ENCODE measurements at places on chromosomes 2 and 18. TPM values are rescaled to one million over a fixed set of nuclear protein-coding genes. Genes with fewer than 3 reads are reported as not detected.

DNA sequence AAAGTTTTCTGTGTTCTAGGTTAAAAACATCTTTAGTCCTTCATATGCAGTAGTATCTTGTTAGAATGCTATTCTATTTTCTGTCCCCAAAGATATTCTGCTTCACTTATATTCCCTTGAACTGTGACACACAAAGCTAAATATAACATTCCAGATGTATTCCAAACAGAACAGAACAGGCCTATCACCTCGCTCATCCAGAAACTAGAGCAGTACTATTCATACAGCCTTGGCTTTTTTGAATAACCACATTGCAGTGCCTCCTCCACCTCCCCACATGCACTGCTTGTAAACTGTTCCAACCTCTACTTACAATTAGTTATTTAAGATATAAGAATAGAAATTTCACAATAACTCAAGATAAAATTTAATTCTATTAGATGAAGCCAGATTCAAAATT lies 196.8 kb downstream of the EXOC6B start:
- DNase-seq: no peak

Gene CMPK2
- 18.1 TPM for polyA plus RNA-seq

DNA sequence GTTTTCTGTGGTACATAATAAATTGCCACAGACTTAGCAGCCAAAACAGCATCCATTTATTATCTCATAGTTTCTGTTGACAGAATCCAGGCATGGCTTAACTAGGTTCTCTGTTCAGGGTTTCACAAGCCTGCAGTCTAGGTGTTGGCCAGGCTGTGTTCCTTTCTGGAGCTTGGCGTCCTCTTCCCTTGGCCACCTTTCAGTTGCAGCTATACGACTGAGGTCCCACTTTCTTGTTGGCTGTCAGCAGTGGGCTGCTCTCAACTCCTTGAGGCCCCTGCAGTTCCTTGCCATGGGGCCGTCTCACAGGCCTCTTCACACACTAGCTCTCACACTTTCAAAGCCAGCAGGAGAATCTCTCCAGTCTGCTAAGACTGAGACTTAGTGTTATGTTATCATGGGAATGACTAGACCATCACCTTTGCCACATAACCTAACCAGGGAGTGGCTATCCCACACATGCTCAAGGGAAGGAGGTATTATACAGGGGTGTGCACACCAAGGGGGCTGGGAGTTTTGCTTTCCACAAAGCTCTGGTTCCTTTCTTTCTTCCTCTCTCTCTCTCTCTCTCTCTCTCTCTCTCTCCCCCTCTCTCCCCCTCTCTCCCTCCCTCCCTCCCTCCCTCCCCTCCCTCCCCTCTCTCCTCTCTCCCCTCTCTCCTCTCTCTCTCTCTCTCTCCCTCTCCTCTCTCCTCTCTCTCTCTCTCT lies 15.8 kb downstream of the RIOK3 start:
- DNase-seq: no peak

Gene CXCR4
- polyA plus RNA-seq: 391 TPM

DNA sequence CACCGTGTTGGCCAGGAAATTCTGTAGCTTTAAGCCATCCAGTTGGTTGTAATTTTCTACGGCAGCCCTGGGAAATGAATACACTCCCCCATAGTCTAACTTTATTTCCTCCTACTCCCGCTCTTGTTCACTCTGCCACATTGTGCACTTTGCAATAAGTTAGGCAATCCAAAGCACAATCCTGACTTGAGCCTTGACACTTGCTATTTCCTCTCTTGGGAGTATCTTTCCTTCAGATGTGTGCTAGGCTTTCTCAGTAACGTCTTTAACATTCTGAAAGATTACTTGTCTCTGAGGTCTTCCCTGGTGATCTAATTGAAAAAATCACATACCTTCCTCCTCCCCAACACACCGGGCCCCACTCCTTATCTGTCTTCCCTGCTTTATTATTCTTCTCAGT lies 65.9 kb upstream of the RAB27B start:
- DNase-seq: no peak

GRCh38 chr18:12975488-12975887 lies 15.7 kb upstream of the CEP192 start:
- DNase-seq: no peak

DNA sequence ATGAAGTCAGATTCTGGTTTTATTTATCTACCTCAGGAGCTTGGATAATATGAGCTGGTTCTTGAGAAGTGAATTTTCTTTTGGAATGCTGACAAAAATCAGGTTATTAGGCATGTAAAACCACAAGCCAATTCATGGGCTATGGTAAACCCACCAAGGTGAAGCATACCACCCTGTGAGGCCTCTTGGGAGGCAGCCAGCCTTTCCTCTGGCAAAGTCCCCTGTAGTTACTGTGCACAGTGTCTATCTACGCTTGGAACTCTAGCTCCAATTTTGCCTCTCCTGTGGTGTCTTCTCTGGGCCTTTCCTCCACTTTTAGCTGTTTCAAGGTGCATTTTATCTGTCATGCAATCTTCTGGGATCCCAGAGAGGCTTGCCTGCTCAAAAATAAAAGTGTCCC lies 242.7 kb upstream of the ZSWIM2 start:
- no peak for DNase-seq

Gene STARD6
- polyA plus RNA-seq: not detected

- DNase-seq: no peak
Observed at GRCh38 chr2:133837441-133838094, 269.3 kb upstream of the NCKAP5 start.

GRCh38 chr2:12010059-12010458 lies 263.6 kb downstream of the LPIN1 start:
- no peak for DNase-seq

DNA sequence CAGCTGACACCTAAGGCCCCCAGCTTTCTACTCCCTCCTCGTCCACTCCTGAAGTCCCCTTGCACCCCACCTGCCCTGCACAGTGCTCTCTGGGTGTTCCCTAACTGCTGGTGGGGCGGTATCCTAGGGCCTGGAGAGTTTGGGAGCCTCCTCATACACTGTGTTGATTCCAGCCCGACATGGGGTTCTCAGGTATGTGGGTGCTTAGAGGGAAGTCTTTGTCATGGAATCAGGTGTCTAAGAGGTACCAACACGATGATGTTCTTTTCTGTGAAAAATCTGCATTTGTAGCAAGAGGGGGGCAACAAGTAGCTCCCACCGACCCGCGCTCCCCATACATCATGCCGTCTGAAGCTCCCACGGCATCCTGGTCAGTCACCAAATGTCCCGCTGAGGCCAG lies 96.8 kb upstream of the SMAD7 start:
- DNase-seq: no peak

Gene MOGAT1
- not detected for polyA plus RNA-seq

GRCh38 chr18:56388571-56388970 lies 249.8 kb downstream of the TXNL1 start:
- DNase-seq: no peak

Gene MALL
- not detected for polyA plus RNA-seq

DNA sequence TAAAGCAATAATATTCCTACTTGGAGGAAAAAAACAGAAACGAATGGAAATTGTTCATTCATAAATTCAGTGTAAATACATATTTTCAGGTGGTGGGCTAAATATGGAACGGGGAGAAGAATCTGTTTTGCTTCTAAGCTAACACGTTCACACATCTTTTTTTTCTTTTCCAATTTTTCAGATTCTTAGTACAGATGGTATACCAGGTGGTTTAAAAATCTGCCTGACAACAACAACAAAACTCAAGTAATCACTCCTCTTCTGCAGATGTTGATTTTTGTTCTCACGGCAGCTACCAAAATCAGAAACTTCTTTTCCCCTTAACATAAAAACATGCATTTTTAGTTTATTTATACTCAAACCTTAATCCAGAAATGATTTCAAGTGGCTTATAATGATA lies 164.8 kb upstream of the SYT4 start:
- DNase-seq: no peak

DNA sequence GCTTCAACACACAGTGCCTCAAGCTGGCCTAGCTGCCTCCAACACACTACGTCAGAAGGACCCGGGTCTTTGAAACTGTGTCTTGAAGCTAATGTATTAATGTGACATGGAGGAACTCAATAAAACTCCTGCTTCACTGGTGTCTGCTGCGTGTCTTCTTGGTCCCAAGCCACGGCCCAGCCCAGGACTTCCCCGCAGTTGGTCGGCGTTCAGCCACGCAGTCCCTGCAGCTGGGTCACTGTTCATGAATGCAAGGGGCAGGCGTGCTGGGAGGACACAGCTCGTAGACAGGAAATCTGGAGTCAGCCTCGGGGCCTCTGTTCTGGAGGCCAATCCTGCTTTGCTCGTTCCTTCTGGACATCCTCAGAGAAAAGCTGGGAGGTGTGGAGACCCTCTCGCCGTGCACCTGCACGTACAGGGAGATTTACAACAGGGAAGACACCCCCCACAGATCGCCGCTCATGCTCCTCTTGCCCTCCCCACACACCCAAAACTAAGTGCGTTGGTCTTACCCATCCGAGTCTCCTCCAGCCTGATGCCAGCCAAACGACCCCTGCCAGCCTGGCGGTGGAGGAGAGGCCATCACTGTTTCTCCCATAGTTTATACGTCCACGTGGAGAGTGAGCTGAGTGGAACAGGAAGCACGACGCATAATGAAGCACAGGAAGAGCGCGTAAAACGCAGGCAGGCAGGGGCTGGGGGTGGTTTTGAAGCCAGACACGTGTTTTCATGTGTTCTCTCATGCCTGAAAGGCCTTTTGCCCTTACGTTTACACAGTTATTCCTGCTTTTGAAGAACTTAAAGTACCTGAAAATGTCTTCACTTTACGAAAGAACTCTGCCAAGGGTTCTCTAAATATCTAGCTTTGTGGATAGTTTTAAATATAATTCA lies 39.7 kb downstream of the ADI1 start:
- no peak for DNase-seq
